ENCODE measurements at places on chromosomes 3 and 15. TPM values are rescaled to one million over a fixed set of nuclear protein-coding genes. Genes with fewer than 3 reads are reported as not detected.
A peak's percentile ranks its signal among the peaks of the same experiment; 100 is the strongest.

DNA sequence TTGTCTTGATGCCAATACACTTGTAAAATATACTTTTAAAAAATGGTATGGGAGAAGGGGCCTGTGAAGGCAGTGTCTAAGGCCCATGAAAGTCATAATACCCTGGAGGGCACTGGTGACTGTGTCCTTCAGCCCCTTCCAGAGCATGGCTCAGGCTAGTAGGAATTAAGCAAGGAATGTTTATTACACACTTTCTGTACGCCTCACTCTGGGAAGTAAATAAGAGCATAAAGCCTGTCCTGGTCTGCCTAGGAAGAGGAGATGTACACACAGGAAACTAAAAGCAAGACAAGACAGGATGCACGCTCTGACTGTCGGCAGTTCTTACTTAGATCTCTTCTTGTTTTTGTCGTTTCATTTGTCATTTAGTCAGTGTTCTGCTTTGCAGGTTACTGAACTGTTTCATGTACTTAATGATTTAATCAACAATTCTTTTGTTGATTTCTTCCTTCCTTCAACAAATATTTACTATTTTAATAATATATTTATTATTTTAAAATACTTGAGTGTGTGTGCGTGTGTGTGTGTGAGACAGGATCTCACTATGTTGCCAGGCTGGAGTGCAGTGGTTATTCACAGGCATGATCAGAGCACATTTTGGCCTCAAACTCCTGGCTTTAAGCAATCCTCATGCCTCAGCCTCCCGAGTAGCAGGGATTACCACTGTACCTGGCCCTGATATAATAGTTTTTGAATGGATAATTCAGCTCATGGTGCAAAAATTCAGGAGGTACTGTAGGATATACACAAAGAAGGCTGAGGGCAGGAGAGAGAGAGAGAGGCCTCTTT is 9.0 kb upstream of the SMAD6 start:
- DNase-seq, result peak; percentile 56
- no peak overlapping the region for H3K4me3 ChIP-seq
- H3K36me3 ChIP-seq, result no peaks in the 10 kb centered on the region
- H3K27me3 ChIP-seq, result no peaks in the 10 kb centered on the region

- peaks cover 10% of the 10 kb centered on the region for H3K27me3 ChIP-seq
- peaks cover 15% of the 10 kb centered on the region for H3K4me1 ChIP-seq
- H3K36me3 ChIP-seq, result no peaks in the 10 kb centered on the region
- no peak overlapping the region for H3K4me3 ChIP-seq
- DNase-seq, result peak; percentile 69
These were observed 88.3 kb downstream of the TMEM266 start for GRCh38 chr15:76147906-76148570.

BNC1 gene
- not detected for total RNA-seq

GRCh38 chr3:59749291-59749690 is 699.5 kb upstream of the CFAP20DC start:
- H3K4me1 ChIP-seq, result peaks cover 6% of the 10 kb centered on the region
- no peaks in the 10 kb centered on the region for H3K27me3 ChIP-seq
- H3K4me3 ChIP-seq, result no peak overlapping the region
- H3K27ac ChIP-seq, result no peak overlapping the region

TRIM59 gene
- 16.2 TPM for total RNA-seq

DNA sequence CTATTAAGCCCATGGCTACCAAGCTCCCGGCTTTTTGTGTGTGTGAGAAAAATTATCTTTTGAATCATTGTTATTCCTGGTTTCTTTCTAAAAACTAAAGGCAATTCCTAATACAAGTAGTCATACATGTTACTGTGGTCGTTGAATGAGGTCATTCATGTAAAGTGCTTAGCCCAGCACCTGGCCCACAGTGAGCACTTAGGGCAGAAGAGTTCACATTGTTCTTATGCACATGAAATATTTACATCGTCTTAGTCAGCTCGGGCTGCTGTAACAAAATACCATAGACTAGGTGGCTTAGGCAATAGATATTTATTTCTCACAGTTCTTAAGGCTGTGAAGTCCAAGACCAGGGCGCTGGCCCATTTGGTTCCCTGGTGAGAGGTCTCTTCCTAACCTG is 216.1 kb downstream of the SHQ1 start:
- no peak overlapping the region for H3K4me3 ChIP-seq
- no peaks in the 10 kb centered on the region for H3K27me3 ChIP-seq
- no peak overlapping the region for H3K27ac ChIP-seq
- DNase-seq, result no peak

DNA sequence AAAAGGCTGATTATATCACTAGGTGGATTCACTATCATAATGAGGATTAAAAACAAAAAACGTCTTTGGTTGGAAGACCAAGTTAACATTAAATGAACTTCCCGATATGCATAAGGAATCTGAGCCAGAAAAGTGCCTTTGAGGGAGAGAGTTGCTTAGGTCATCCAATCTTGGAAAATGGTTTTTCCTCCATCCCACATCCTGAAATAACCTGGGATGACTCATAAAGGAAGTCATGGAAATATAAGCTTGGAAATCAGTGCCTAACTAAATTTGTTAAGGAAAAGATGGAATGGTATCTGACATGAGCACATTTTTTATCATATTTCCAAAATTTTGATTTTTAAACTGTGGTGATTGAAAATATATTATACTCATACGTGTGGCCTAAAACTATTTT is 66.0 kb downstream of the KBTBD8 start:
- H3K27me3 ChIP-seq, result no peaks in the 10 kb centered on the region
- H3K36me3 ChIP-seq, result no peaks in the 10 kb centered on the region
- H3K4me1 ChIP-seq, result no peaks in the 10 kb centered on the region
- H3K27ac ChIP-seq, result no peak overlapping the region
- no peak for DNase-seq

DNA sequence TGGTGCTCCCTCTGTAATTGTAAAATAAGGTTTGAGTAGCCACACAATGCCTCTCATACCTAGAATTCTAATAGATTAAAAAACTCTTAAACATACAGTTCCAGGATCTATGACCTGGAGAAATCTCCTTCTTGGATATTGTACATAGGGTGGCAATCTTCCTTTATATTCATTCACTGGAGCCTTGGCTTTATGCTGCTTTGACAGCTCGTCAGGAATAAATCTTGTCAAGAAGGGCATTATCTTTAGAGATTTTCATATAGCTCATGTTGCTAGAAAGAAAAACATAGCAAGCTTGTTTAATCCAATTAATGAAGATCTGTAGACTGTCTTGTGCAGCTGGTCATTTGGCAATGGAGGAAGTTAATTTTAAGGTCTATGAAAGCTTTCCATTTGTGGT is 131.1 kb downstream of the PYDC2 start:
- H3K27ac ChIP-seq, result no peak overlapping the region
- no peak for DNase-seq
- H3K4me3 ChIP-seq, result no peak overlapping the region
- H3K4me1 ChIP-seq, result no peaks in the 10 kb centered on the region
- H3K27me3 ChIP-seq, result no peaks in the 10 kb centered on the region

DNA sequence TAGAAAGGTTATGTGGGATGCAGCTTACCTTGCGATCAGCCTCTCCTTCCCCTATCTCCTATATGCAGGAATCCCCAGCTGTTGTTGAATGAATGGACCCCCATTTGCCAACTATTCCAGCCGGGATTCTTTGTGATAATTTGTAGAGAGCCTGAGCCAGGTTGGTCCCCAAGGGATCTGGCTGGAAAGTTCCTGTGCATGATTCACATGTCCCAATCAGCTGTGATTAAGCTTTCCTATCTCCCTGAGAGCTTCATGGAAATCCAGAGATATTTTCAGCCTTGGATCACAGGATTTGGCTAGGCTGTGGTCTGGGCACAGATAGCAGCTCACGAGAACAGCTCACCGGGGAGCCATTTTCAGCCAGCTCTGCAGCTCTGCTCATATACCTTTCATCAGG is 76.7 kb downstream of the ARNT2 start:
- no peaks in the 10 kb centered on the region for H3K4me1 ChIP-seq
- DNase-seq, result no peak
- H3K27me3 ChIP-seq, result no peaks in the 10 kb centered on the region

GRCh38 chr15:94059013-94059587 is 172.3 kb upstream of the MCTP2 start:
- no peak overlapping the region for H3K27ac ChIP-seq
- no peak overlapping the region for H3K4me3 ChIP-seq
- H3K36me3 ChIP-seq, result no peaks in the 10 kb centered on the region
- H3K4me1 ChIP-seq, result no peaks in the 10 kb centered on the region
- no peak for DNase-seq
- no peaks in the 10 kb centered on the region for H3K27me3 ChIP-seq

DNA sequence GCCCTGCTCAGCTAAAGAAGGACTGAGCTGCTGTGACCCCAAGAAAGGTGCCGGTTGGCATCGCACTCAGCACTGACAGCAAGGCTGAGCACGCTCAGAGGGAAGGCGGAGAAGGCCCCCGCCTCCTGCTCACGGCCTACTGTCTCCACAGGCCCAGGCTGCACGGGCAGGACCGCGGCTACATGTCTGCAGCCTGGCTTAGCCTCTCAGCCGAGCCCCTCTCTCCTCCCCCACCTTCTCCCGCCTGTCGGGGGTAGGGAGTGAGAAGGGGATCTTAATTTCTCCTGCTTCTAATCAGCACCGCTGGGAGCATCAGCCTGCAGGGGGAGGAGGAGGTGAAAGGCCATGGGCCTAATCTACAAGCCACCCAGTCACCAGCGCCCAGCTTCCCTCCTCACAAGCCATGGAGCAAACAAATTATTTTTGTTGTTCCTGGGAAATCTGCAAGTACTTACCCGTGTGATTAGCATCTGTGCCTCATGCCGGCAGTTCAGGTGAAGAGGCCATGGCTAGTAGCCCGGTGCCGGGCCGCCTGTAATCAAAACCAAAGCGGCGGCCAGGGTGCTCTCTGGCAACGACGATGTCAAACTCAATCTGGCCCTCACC is 68.1 kb downstream of the EPHB3 start:
- no peak overlapping the region for H3K4me3 ChIP-seq
- DNase-seq, result no peak
- H3K27ac ChIP-seq, result no peak overlapping the region
- H3K36me3 ChIP-seq, result no peaks in the 10 kb centered on the region
- no peaks in the 10 kb centered on the region for H3K4me1 ChIP-seq

DNA sequence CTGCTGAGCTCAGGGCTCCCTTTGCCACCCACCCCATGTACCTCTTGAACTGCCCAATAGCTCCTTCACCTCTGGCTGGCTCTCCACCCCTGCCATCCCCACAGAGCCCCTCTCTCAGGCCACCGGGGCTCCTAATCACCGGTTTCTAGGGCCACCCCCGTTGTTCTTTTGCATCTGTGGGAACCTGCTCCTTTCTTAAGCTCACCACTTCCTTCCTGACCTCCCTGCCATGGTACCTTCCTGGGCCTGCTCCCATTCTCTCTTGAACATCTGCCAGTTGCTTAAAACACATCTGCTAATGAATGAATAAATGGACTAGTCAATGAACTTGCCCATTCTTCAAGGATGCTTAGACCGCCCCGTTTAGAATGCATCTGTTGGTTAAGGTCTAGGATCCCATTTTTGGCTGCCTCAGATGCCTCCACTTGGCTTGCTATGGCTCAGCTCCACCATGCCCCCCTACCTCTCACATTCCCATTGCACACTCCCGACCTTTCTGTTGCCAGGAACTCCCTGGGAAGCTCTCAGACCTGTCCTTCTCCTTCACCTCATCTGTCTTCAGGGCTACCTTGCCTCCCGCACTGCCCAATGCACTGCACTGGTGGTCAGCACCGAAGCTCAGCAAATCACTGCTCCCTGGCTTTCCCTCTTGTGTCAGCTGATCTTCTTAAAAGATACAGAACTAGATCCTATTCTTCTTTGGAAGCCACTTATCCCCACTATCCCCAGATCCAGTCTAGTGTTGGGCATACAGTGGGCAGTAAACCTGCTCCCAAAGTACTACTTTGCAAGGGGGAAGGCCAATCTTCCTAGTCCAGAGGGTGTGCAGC is 9.1 kb downstream of the AMOTL2 start:
- no peaks in the 10 kb centered on the region for H3K36me3 ChIP-seq
- no peak overlapping the region for H3K27ac ChIP-seq
- H3K27me3 ChIP-seq, result no peaks in the 10 kb centered on the region
- H3K4me3 ChIP-seq, result peak overlapping the region; percentile 53
- H3K4me1 ChIP-seq, result peaks cover 27% of the 10 kb centered on the region

- H3K4me3 ChIP-seq, result no peak overlapping the region
- H3K36me3 ChIP-seq, result no peaks in the 10 kb centered on the region
- peaks cover 83% of the 10 kb centered on the region for H3K4me1 ChIP-seq
- DNase-seq, result peak; percentile 26
- H3K27me3 ChIP-seq, result no peaks in the 10 kb centered on the region
- no peak overlapping the region for H3K27ac ChIP-seq
These were observed 112.7 kb downstream of the KLF13 start for GRCh38 chr15:31439328-31439727.

DNA sequence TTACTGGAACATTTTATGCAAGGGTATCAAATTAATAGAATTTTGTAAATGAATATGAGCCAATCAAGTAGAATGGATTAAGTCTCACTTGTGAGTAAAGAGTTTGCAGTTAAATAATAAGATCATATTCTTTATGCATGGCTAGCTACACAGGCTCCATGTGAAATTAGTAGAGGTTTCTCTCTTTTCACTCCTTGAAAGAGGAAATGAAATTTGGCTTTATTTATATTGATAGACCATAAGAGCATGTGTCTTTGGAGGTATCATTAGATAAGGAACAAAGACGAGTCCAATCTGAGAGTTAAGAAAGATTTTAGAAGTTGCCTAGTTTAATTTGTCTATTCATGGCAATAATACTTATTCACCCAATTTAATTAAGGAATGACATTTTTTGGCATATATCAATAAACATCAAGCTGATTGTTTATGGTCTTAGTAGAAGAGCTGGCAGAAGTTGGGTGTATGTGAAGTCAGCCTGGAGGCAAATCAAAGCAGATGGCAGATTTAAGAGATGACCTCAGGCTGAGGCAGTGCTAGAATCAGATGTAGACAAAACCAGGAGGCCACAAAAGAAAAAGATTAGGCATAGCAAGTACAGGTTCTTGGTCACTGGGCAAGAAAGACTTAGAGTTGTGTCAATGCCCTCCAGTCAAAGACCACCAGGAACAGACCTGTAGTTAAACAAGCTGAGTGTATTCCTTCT is 406.5 kb upstream of the ARHGEF26 start:
- no peaks in the 10 kb centered on the region for H3K36me3 ChIP-seq
- no peak overlapping the region for H3K27ac ChIP-seq
- no peak overlapping the region for H3K4me3 ChIP-seq
- no peaks in the 10 kb centered on the region for H3K4me1 ChIP-seq

GRCh38 chr3:125280668-125281361 is 68.3 kb upstream of the SLC12A8 start:
- no peaks in the 10 kb centered on the region for H3K27me3 ChIP-seq
- no peaks in the 10 kb centered on the region for H3K4me1 ChIP-seq
- peaks cover 18% of the 10 kb centered on the region for H3K36me3 ChIP-seq
- H3K4me3 ChIP-seq, result no peak overlapping the region
- DNase-seq, result no peak

DNA sequence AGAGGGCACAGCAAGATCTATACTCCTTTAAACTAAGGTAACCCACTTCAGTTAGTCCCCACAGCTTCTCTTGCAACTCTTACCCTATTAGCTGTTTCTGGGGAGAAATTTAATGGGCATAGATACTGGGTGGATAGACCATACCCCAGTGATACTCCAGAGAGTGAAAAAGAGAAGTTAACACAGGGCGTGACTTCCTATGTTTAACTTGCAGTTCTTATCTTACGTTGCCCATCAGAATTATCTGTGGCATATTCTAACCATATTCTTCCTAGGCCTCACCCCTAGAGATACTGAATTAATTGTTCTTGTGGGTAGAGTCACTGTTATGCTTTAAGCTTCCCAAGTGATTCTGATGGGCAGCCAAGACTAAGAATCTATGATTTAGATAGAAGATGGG is 485.4 kb upstream of the TPRG1 start:
- H3K36me3 ChIP-seq, result no peaks in the 10 kb centered on the region
- H3K4me3 ChIP-seq, result no peak overlapping the region
- no peak for DNase-seq
- H3K27me3 ChIP-seq, result no peaks in the 10 kb centered on the region

SCAMP5 gene
- total RNA-seq, result 6.4 TPM
